Activated T-helper 1 cell treated with anti-CD3 and anti-CD28 coated beads, Interleukin-2, amount 50 U/mL, for 16 hours (primary cell): ENCODE measurements at places on chromosomes 5 and 9.

DNA sequence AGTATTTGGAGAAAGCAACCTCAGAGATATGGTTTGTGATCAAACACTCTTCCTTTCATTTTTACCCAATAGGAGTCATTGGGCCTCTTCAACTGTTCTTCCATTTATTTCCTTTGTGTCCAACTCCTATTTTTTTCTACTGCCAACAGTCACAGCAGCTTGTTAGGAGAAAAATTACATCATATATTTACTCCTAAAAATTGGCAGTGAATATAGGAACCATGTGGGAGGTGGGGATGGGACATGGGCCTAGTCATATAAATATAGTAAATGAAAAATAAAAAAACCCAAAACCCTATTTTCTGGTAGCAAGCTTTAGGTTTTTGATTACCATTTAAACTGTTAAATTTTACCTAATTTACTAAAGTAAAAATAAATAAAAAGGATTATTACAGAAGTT is 134.9 kb upstream of the MPDZ start:
- no peak for DNase-seq

- no peak for DNase-seq
Measured at GRCh38 chr9:101792475-101792874, 54.0 kb upstream of the GRIN3A start.

DNA sequence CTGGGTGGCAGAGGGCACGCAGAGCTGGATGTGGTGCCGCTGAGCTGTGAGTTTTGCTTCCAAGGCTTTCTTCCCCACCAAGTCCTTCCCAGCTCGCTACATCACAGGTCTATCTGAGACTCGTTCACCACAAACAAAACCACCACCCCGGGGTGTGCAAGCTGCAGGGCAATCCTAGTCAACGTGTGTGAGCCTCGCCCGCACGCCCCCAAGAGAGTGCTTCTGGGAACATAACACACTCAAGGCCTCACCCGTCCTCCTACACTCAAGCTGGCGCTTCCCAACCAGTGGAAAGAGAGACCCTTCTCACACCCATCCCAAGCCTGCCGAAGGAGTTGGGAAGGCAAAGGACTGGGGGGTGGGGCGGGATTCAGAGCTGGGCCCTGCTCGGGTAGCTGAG is 10.6 kb downstream of the SNAPC4 start:
- no peak for DNase-seq

DNA sequence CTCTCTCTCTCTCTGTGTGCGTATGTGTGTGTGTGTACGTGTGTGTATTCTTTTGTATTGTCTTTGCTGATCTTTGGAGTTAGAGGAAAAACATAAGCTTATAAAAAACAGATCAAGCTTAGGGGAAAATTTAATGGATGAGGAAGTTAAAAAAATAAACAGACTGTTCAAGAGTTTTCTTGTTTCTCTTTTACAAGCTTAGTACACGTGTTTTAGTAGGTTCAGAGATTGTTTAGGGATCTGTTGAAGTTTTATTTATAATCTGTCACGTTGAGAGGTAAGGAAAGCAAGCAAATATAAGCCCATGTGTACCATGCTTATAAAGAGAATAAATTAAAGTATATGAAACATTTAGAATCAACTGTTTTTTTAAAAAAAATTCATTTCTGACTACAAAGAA is 1470.3 kb upstream of the NUDT12 start:
- no peak for DNase-seq

GRCh38 chr5:61304590-61305381 is 27.3 kb upstream of the ZSWIM6 start:
- no peak for DNase-seq

- DNase-seq: no peak
Measured at GRCh38 chr5:180120237-180121101, 48.9 kb upstream of the RNF130 start.

GRCh38 chr5:43363445-43364152 is 48.6 kb downstream of the CCL28 start:
- no peak for DNase-seq

DNA sequence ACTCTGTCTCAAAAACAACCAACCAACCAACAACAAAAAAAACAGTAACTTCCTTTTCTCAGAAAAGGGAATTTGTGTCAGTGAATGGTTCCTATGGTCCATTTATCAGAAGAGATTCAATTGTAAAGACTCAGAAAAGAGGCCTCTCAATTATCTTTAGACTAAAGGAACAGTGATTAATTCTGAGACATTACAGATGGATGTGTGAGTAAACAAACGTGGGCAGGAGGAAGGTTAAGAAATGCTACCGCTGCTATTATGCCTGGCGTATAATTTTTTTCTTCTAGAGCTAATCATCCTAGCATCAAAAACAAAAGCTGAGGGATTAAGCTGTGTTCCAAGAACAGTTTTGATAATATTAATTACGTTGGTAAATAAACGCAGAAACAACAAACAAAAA is 52.9 kb upstream of the JMY start:
- no peak for DNase-seq

- no peak for DNase-seq
Measured at GRCh38 chr5:33576726-33577590, 136.2 kb downstream of the TARS1 start.

DNA sequence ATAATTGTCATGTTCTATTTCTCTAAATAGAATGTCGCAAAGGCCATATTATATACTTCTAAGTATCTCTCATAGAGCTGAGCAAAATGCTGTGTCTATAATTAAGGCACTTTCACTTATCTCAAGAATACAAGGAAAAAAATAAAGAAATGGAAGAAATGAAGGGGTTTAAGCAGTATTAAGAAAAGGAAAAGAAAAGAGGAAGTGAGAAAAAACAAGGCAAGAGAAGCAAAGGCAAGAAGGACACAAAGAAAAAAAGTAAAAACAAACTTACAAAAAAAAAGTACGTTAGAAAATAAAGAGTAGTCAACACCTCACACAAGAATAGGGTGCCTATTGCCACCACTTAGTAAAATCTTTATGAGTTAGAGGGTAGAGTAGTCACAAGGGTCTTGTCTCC is 506.2 kb downstream of the GABRG2 start:
- DNase-seq: no peak

- DNase-seq: no peak
Measured at GRCh38 chr9:17623965-17624364, 45.1 kb downstream of the SH3GL2 start.

DNA sequence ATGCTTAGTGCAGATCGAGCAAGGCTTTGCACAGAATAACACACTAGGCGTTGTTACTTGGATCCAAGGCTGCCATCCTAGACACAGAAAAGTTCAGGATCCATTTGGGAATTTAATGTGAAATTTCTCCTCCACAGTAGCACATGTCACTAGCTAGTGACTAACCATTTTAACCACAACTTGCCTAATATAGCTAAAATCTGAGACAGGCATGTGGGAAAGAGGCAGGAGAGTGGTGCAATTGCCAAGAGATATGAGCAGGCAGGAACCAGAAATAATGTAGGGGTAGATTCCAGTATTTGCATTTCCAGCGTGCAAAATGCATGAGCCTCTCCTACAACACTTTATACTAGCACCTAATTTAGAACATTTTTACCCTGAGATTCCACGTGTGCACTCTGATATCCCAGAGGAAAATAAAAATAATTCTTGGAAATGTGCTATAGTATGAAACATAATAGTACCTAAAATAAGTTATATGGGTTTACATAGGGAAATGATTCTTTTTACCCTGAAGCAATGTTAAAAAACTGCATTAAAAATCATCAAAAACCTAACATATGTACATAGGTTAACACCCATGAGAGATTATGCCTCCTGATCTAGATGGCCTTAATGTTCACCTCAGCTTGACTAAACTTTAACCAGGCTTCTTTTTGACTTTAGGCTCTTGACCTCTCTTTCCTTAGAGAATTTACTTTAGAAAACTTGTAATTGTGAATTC is 1230.6 kb upstream of the NUDT12 start:
- DNase-seq: no peak

DNA sequence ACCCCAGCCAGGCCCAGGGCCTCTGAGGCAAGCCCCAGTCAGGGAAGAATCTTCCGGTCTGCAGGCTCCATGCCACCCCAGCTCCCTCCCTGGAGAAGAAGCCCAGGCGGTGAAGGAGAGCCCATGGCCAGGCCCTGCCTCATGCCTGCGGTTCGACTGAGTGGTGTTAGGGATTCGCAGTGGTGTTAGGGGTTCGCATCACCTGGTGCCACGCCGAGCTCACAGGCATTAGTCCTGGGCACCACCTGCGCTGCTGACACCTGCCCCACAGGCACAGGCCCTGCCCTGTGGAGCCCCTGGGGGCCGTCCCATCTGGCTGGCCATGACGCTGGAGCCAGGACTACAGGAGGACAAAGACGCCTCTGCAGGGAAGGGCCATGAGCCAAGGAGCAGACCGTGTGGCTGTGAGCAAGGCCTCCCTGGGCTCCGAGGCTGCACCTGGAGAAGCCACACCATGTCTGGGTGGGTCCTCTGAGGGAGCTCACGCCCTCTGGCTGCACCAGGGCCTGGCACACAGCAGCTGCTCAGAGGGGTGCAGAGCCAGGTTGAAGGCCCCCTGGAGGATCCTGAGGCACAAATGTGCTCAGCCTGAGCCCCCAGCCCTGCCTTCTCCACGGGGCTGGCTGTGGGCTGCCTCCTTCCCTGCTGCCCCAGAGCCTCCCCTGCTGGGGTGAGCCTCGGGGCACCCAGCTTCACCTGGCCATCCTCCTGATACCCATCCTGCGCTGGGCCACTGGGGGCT is 27.6 kb upstream of the RNF130 start:
- DNase-seq: no peak

DNA sequence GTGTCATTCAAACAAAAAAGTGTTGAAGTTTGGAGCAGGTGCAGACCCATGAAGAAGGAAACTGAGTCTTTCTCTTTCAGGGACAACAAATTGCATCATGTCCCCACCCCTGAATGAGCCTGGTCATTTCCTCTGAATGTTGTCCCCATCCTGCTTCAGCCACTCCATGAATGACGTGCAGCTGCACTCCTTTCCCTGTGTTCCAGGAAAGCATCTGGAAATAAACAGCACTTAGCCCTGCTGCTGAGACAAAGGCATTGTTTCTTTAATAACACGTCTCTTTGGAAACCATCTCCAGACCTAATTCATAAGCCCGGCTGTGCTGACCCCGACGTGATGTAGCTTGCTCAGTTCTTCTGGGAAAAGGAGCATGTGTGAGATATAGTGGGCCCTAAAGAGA is 682.3 kb downstream of the BRINP1 start:
- DNase-seq: no peak

- DNase-seq: no peak
Measured at GRCh38 chr5:133354323-133355185, 257.8 kb downstream of the FSTL4 start.

- no peak for DNase-seq
Measured at GRCh38 chr5:180213657-180214207, 4.7 kb upstream of the RASGEF1C start.

- DNase-seq: no peak
Measured at GRCh38 chr5:41748631-41749030, 121.6 kb downstream of the OXCT1 start.

DNA sequence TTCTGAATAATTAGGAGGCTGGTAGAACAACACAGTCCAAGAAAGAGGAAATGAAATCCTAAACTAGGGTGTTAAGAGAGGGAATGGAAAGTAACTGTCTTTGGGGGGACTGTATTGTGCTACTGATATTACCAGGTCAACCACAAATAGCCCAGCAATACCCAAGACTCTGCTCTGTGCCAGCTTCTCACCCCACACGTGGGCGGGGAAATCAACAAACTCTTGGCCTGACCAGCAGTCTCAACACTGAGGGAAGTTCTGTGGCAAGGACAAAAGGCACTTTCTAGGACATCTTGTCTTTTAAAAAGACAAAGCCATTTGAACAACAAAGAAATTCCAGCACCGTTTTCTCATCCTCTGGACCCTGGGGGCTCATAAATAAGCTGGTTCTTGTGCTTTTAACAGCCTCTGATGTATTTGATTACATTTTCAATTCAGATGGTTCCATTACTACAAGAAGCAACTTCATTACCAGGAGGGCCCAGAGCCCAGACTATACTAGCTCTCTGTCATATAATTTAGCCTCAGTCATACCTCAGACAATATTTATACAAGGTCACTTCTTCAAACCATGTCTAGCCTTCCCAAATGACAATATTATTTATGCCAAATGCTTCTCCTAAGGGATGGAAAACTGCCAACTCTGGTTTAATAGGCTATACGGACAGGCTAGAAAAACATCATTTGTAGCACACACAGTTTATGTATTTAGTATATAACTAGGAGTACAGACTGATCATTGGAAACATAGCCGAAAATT is 297.8 kb downstream of the CWC27 start:
- DNase-seq: no peak

- DNase-seq: no peak
Measured at GRCh38 chr9:94983552-94983951, 257.1 kb downstream of the AOPEP start.

DNA sequence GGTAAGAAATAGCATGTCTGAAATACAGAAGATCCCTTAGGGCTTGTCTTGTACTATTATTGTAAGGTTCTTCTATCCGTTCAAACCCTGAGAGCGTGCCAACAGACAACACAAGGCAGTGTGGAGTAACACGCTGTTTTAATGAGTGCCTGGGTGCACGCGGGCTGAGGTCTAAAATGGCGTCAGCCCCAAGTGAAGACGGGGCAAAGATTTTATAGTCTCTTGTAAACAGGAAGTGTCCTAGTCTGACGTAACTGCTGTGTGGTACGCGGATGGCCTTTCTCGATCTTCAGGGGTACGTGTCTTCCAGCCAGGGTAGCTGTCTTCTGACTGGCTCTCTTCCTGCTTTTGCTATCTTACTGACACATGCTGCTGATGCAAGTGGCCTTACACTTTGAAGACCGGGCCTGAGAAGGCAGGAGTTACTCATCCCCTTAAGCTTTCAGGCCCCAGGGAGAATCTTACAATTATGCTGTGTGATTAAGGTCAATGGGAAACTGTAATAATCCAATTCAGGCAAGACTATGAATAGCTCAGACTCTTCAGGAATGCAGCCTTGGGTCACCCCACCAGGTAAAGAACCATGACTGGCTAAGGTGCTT is 1812.0 kb upstream of the CDH9 start:
- DNase-seq: no peak

DNA sequence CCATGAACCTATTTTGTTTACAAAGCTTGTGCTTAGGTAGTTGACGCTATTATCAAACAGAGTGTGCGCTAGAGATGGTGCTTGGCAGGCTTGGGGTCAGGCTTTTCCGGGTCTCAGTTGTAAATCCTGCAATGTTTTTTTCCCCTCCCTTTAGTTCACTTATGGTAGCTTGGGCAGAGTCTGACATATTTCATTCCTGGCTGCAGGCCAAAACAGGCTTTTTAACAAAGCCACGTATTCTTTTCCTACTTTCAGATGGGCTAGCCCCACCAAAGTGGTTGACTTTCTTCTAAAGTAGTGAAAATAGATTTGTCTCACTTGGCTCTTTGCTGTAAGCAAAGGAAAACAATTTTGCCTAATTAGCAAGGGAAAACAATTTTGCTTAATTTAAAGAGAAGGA is 58.0 kb upstream of the FBN2 start:
- DNase-seq: no peak

GRCh38 chr5:4018007-4018406 is 422.4 kb downstream of the IRX1 start:
- DNase-seq: no peak

- DNase-seq: no peak
Measured at GRCh38 chr5:10151656-10152055, 98.0 kb downstream of the ATPSCKMT start.

GRCh38 chr5:10735569-10736276 is 25.3 kb downstream of the DAP start:
- DNase-seq: no peak

- no peak for DNase-seq
Measured at GRCh38 chr9:73133921-73134407, 17.7 kb upstream of the ANXA1 start.
